NCI-H1930 (cell line): ENCODE measurements at places on chromosomes 3 and 15.

DNA sequence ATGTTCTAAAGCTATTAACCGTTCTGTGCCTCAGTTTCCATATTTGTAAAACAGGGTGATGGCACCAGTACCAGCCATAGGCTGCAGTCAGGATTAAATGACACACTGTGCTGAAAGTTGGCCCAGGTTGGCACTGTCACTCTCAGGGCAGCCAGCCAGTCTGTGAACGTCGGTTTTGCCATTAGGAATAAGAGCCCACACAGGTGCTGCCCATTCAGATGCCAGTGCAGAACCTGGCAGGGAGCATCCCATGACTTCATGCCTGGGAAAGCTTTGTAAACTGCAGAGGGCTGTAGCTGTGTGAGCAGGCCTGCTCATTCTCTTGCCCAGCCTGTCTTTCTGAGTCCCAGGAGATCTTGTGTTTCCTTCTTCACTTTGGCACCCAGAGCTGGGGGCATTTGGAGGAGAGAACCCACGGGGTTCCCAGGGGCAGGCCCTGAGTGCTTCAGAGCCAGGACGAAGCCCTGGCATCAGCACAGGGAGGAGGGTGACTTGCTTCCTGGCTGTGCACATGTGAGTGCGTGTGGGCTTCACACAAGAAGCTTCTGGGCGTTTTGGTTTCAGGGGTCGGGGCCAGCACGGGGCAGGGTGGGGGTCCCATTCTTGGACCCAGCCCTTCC is 46.9 kb downstream of the ZNF710 start:
- no peak for DNase-seq

- DNase-seq, result no peak
These were observed 52.3 kb upstream of the PRR20G start for GRCh38 chr3:127339928-127340861.

DNA sequence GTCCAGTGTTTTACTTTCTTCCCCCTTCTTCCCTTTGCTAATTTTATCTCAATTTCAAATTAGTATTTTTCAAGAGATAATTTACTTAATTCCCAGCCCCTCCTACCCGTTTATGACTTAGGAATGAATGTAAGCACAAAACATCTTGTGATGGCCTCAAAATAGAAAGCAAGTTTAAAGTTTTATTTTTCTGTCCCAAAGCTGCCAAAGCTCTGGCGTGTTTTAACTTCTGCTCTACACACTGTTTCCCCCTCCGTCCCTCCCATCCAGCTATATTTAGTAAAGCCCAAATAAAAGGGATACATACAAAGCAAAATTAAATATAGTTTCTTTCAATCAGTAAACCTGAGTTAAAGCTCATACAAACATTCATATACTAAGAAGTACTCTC is 59.9 kb downstream of the IGF2BP2 start:
- no peak for DNase-seq

- DNase-seq, result no peak
These were observed 389.7 kb upstream of the MDFIC2 start for GRCh38 chr3:70702132-70702531.

DNA sequence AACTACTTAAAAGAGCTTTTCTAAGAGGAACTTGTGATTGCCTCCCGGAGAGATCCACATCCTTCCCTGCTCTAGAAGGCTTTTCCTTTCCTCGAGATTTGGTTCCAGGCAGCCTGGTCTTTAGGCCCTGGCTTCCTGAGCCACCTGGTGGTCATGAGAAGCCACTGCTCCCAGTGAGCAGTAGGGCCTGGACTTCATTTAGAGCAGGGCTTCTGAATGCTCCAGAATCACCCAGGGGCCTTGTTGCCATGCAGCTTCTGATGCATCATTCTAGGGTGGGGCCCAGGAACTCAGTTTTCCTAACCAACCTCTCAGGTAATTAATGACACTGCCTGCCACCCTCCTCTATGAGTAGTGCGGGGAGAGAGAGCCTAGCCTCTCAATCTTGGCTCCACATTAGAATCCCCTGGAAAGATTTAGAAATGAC is 29.6 kb downstream of the PSMD6 start:
- peak; percentile 28 for DNase-seq

GRCh38 chr15:90393040-90393439 is 5.0 kb downstream of the IQGAP1 start:
- no peak for DNase-seq

- no peak for DNase-seq
These were observed 47.9 kb downstream of the YEATS2 start for GRCh38 chr3:183745300-183746098.

DNA sequence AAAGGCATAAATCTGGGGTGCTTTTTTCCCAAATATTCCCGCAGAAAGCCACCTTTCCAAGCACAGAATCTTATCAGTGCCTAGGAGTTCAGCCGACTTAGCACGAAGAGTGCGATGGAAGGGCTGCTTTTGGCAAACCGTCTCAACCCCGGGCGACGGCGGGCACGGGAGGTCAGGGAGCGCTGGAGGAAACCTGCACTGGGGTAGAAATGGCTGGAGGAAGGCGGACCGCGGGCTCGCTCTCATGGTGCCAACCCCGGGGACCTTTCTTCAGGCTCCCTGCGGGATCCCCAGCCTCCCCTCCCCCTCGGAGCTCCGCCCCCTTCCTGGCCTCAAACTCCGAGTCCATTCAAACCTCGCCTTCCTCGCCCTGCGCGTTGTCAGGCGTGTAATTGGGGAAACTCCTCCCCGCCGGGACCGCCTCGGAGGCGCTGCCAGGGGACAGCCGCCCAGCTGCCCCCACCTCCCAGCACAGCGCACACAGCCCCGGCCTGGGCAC is at the start of gene GABRG3:
TSS of gene GABRG3 (plus strand) at position 470 of the 499 bp plus-strand sequence.
- no peak for DNase-seq

DNA sequence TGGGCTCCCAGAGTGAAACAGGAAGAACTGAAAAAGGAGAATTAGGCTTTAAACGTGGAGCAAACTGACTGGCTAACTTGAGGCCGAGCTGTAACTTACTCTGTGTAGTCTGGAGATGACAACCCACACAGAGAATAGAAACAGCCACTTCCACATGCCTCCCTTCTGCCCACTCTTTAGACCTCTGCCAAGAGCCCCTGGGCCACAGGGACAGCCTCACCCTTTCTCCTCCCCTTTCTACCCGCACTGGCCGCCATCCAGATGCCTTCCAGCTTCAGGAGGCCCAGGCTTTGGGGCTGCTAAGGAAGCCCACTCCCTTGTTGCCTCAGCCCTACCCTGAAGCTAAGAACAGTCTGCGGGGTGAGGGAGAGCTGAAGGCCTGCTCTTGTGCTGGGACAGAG is 6.8 kb downstream of the ARHGAP31 start:
- DNase-seq, result no peak

- no peak for DNase-seq
These were observed 52.8 kb downstream of the DHX30 start for GRCh38 chr3:47855461-47856383.

DNA sequence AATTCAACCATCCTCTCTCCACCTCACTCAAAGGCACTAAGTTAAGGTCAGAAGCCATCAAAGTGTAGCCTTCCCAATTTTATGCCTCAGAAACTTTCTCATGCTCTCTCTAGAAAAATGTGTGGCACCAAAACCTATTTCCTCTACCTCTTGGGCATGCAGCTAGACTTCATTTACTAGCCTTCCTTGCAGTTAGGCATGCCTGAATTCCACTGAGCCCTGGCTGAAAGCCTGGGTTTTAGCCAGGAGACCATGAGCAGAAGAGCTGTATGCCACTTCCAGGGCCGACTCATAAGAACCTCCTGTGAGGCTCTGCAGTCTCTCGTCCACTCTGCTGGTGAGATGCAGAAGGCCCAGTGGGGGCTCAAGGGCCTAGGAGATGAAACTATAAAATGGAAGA is 145.0 kb downstream of the MYLK start:
- DNase-seq, result no peak

- no peak for DNase-seq
These were observed 107.2 kb upstream of the RASGRP1 start for GRCh38 chr15:38671675-38672254.

- no peak for DNase-seq
These were observed 614.3 kb downstream of the DIPK2A start for GRCh38 chr3:144585953-144586352.

GRCh38 chr3:144114767-144115166 is 143.1 kb downstream of the DIPK2A start:
- DNase-seq, result no peak

GRCh38 chr3:96863129-96863740 is 48.8 kb downstream of the EPHA6 start:
- DNase-seq, result peak; percentile 4

- DNase-seq, result no peak
These were observed 13.5 kb upstream of the PGPEP1L start for GRCh38 chr15:99021027-99021627.

GRCh38 chr3:76096036-76096435 is 310.7 kb upstream of the ZNF717 start:
- no peak for DNase-seq

GRCh38 chr3:8959668-8960067 is 3.6 kb downstream of the RAD18 start:
- DNase-seq, result no peak

- no peak for DNase-seq
These were observed 153.4 kb upstream of the PFN2 start for GRCh38 chr3:150124142-150124541.

DNA sequence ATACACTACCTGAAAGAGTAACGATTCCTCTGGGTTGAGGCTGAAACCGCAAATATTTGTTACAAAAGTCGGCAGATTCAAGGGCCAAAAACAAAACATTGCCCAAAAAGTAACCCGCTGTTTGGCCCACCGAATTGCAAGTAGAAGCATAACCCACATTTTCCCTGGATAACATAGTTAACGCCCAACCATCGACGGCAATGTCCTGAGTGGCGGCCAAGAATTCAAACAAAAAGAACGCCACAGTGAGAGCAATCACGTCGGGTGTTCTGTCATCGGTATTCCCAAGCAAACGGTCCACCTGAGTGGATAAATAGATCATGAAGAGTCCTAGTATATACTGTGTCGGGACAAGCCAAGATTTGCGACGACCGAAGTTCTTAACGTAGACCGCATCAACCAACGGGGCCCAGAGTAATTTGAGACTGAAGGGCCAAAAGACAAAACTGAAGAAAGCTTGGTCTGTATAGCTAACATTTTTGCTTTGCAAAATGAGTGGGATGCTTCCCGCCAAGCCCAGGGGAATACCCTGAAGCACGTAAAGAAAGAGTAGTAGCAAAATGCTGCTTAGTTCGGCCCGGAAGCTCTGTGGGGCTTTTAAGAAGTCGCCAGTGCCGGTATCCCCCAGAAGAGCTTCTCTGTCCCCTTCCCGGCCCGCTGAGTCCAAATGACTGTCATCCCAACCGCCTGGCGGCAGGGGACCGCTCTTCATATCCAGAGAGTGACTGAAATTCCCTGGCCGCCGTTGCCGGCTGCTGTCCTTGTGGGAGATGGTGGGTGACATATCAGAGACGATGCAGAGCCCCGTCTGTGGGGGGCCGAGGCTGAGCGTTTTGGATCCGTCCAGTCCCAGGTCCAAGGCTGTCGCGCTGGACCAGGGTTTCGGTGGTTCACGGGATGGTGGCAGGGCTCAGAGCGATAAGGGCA is 750 bp downstream of the SLC33A1 start:
- DNase-seq, result no peak

GRCh38 chr15:58574631-58575030 is 142.8 kb downstream of the LIPC start:
- no peak for DNase-seq

- DNase-seq, result no peak
These were observed 683.5 kb downstream of the TUSC7 start for GRCh38 chr3:117393119-117393518.

DNA sequence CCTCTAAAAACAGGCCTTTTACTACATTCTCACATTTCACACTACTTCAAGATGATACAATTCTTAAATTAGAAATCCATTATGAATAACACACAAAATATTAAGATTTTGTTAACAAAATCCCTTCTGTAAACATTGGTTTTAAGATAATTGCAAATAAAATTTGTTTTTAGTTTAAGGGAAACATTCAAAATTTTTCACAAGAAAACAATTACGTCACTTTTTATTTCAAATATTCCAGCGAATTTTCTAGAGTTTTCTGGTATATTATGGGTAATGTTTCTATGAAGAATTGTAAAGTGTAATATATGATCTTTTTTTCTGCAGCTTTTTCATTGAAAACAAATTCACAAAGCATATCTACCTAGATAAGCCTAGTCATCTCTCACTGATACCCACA is 5.9 kb downstream of the ARPP21 start:
- DNase-seq, result no peak

DNA sequence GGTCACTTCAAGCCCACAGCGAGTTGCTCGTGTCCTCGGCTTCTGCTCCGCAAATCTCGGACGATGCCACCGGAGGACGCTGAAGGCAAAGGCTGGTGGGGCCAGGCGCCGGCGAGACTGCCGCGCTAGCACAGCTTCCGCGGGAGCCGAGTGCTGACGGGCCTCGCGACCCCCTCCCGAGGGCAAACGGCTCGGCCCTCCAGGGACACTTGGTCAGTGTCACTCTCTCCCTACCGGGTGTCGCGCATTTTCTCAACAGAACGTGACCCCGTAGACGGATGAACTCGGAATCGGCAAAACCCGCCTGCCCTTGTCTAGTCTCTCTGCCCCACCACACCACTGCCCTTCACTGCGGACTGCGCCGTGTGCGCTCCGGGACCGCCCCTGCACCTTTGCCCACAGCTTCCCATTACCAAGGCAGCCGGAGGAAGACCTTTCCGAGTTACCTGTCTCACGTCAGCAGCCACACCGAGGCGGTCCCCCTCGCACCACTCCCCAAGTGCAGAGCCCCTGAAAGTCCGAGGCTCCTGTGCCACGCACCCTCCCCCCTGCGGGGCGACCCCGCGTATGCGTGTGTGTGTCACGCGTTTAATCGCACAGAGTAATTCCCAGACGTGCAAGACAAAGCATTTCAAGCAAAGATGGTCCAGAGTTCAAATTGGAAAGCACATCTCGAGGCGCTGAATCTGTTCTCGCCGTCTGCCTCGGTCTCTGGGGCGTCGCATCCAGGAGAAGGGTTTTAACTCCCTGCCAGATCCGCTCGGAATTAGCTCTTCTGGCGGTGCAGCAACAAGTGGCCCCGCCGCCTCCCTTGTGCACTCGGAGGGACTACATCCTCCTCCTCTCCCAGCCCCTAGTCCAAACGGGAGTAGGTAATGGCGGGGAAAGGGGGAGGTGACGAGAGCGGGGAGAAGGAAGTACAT is 245.0 kb upstream of the TOPAZ1 start:
- peak; percentile 6 for DNase-seq

GRCh38 chr15:25730918-25731317 is 132.2 kb downstream of the ATP10A start:
- DNase-seq, result no peak

DNA sequence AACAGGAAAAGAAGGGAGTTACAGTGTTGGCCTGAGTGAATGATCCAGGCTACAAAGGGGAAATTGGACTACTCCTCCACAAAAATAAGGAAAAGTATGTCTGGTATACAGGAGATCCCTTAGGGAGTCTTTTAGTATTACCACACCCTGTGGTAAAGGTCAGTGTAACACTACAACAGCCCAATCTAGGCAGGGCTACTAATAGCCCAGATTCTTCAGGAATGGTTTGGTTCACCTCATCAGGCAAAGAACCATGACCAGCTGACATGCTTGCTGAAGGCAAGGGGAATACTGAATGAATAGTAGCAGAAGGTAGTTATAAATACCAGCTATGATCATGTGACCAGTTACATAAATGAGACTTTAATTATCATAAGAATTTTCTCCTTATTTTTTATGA is 372.6 kb upstream of the ATP11B start:
- DNase-seq, result no peak
